ENCODE measurements at places on chromosomes 1 and 21.

DNA sequence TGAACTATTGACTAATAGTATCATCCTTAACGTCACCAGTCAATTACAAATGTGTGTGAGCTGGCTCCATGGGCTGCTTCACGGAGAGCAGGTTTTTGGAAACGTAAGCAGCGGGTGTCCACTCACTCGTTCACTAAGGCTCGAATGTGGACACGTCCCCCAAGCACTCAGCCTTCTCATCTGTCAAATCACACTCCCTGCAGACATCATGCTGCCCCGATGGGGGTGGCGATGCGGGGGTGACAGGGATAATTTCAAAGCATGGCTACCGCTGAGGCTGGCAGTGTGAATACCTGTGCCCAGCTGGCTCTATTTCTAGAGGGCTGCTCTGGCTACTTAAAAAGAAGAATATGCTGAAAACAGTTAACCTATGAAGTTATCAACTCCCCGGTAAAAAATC, 71.3 kb downstream of the CAPZB start:
- no peak for DNase-seq

DNA sequence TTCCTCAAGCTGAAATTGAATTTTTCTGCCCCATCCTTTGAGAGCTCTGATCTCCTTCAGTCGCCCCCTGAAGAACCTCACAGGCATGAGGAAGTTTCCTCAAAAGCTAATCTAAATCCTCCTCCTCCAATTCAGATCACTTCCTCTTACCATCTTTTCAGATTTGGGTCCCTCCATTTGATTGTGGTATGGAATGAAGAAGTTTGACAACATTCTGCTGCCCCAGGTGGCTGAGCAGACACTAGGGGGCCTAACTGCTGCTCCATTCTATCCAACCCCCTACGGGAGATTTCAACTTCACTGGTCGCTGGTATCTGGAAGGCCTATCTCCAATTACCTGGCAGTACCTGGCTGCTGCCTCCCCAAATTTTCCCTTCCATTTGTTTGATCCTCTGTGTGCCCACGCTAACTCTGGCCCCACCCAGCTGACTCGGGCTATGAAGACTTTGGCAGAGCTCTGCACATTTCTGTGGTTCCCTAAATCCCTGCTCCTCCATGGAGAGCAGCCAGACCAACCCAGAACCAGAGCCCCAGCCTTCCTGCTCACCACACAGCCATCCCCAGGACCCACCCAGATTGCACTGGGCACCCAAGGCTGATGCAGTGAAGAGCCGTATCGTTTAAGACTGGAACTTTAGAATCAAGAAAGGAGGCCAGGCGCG, 7.8 kb downstream of the IRF6 start:
- DNase-seq = no peak

GRCh38 chr1:157136133-157136532, 2.1 kb downstream of the ETV3 start:
- no peak for DNase-seq

GRCh38 chr1:82700476-82700875, 899.7 kb downstream of the ADGRL2 start:
- DNase-seq = no peak

DNA sequence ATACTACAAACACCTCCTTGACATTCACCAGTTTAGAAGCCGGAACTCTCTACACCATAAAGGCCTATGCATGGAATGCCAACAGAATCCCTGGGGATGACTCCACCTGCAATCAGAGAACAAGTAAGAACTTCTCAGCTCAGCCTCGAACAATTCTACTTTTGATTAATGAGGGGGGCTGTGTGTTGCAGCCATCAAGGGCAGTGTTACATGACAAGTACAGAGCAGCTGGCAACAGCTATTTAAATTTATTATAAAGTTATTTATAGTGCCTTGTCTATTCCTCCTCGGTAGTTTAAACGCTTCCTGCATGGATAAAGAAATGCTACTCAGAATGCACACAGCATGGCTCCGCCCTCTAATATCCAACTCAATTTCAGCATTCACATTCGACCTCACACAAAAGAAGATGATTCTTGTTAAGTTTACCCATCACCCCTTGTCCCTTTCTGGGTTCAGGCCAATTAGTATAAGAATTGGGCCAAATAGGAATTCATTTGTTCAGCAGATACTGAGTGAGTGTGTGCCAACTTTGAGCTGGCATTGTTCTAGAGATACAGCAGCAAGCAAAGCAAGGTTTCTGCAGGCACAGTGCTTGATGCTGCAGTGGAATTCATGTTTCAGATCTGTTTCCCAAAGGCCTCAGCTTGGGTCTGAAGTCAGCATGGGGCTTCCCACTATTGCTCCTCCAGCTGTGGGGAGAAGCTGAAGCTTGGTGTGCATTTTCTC, 6.4 kb downstream of the FNDC7 start:
- no peak for DNase-seq

- DNase-seq = no peak
These were observed 9.8 kb upstream of the KCNA3 start for GRCh38 chr1:110684491-110684890.

Data from vagina (tissue), 2 donors.